G401 (cell line): ENCODE measurements at places on chromosomes 1 and 21.

DNA sequence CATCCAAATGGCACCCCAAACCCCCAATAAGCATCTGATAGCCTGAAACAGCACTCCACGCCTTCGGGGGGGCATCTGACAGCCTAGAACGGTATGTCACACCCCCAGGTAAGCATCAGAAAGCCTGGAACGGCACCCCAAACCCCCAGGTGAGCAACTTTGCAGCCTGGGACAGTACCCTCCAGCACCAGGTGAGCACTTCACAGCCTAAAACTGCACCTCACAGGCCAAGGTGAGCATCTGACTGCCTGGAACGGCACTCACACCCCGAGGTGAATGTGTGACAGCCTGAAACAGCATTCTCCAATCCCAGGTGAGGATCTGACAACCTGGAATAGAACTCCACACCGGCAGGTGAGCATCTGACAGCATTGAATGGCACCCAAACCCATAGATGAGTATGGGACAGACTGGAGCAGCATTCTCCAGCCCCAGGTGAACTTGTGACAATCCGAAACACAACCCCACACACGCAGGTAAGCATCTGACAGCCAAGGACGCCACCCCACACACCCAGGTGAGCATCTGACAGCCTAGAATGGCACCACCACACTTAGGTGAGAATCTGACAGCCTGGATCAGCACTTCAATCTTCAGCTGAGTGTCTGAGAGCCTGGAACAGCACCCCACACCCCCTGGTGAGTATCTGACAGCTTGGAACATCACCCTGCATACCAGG, 18.3 kb upstream of the MMEL1 start:
- DNase-seq: no peak

DNA sequence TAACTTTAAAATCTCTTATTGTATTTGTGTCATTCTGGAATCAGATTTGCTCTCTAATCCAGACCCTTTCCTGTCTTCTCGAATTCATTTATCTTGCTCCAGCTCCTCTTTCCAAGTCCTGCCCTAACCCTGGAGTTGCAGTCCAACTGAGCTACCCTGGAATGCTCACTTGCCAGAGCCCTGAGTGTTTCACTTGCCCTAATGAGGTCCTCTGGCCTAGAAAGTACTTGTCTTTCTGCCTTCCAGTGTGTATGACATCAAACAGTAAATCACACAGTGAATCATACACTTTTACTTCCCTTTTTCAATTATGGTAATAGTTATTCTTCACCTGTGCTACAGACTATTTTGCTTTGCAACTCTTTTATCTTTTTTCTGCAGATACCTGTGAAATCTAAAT, 96.9 kb downstream of the NEK7 start:
- DNase-seq: no peak

GRCh38 chr21:35578347-35578782, 482.0 kb downstream of the SETD4 start:
- DNase-seq: no peak

GRCh38 chr1:6918186-6918924, 133.1 kb downstream of the CAMTA1 start:
- DNase-seq: no peak

DNA sequence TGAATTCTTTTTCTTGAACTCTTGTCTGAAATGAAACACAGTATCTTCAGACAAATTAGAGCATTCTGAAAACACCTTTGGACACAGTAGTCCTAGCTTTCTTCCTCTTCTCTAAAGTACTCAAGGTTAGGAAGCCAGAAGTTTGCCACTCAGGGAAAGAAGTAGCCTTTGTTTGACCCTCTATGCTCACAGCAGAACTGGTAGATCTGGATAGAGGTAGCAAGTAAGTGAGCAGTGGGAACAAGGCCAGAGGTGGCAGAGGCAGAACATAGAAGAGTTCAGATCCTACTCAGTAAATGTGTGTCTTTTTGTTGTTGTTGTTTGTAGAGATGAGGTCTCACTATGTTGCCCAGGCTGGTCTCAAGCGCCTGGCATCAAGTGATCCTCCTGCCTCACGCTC, 7.4 kb upstream of the PIGR start:
- no peak for DNase-seq

DNA sequence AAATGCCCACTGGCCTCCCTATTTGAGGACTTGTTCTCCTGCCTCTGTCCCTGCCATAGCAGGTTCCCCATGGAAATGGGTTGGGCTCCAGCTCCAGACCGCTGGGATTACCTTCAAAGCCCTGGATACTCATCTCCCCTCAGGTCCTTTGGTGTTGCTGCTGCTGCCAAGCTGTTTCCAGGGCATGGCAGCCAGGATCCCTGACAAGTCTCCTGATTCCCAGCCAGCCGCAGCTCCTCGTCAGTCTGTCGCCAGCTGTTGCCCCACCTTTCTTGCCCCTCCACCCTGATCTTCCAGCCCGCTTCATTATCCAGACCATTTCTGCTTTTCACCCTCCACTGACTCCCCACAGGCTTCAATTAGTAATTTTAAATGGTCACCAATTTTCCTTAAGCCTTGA, 68.3 kb upstream of the KCND3 start:
- DNase-seq: no peak

GRCh38 chr1:201895913-201896807, 7.5 kb downstream of the SHISA4 start:
- DNase-seq: peak; percentile 79

GRCh38 chr1:47160716-47161115, 23.5 kb downstream of the CYP4A22 start:
- no peak for DNase-seq

GRCh38 chr1:231883382-231883781, 256.8 kb downstream of the DISC1 start:
- DNase-seq: no peak

DNA sequence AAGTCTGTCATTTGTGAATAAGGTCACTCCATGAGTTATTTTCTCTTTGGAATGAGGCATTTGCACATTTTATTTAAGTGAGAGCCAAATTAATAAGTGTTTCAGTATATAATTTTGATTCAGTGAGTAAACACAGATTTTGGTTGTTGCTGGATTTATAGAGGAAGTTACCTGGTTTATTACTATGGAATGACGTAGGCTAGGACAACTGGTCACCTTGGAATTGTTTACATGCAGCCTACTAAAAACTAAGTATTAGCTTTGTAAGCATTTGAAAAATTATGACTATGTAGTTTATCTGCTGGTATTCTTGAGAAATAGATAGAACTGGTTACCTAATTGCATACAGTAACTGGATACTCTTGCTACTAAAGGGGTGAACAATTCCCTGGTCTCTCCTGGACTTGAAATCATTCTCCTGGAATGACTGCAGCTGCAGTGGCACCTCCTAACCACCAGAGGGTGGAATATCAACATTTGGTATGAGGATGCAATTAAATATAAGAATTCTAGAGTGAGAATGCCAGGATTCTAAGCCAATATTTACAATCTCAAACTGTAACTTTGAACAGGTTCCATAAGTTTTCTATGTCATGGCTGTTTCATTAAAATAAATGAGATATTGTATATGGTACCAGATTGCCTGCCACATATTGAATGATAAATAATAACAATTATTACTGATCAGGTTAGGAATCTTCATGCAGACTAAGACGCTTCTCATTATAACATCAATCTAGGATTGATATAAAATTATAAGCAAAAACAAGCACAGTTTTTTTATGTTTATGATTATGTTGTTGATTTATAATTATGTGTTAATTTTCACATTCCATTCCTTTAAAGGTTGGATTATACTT, 3.5 kb upstream of the KRTAP27-1 start:
- DNase-seq: peak; percentile 8

- DNase-seq: no peak
Observed at GRCh38 chr21:35011681-35012080, 37.4 kb downstream of the RUNX1 start.

DNA sequence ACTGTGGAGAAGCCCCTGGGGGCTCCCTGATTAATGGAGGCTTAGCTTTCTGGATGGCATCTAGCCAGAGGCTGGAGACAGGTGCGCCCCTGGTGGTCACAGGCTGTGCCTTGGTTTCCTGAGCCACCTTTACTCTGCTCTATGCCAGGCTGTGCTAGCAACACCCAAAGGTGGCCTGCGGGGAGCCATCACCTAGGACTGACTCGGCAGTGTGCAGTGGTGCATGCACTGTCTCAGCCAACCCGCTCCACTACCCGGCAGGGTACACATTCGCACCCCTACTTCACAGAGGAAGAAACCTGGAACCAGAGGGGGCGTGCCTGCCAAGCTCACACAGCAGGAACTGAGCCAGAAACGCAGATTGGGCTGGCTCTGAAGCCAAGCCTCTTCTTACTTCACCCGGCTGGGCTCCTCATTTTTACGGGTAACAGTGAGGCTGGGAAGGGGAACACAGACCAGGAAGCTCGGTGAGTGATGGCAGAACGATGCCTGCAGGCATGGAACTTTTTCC, 24.8 kb downstream of the PCSK9 start:
- DNase-seq: peak; percentile 89

DNA sequence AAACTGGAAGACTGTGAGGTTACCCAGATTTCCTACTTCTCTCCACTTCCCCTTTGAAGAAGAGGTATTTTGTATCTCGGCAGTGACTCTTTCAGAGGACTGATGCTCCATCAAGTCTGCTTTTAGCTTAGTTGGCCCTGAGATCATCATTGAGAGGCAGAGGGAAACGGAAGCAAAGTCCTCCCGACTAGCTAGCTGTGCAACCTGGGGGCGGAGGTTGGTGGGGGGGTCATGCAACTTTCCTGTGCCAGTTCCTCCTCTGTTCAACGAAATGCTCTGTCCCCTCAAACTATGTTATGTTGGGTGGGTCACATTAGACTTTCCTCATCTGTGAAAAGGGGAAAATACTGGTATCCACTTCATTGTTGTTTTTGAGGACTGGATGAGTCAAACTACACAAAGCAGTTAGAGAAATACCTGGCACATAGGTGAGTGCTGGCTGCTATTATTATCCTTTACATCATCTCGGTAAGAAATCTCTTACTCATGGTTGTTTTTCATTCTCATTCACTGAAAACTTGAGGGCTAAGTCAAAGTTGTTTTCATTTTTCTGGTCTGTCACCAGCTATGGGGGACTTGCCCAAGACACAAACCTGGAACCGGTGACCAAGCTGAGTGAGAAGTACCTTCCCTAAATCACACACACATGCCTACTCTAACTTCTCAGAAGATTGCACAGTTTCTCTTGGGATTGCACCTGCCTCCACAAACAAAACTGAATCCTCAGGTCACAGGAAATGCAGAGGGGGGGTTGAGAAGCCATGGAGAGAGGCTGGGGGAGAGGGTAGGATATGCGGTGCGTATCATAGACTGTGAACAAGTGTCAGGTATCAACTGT, 83.3 kb downstream of the ABCA4 start:
- DNase-seq: no peak

GRCh38 chr1:224113545-224113917, 380 bp upstream of the FBXO28 start:
- DNase-seq: no peak

DNA sequence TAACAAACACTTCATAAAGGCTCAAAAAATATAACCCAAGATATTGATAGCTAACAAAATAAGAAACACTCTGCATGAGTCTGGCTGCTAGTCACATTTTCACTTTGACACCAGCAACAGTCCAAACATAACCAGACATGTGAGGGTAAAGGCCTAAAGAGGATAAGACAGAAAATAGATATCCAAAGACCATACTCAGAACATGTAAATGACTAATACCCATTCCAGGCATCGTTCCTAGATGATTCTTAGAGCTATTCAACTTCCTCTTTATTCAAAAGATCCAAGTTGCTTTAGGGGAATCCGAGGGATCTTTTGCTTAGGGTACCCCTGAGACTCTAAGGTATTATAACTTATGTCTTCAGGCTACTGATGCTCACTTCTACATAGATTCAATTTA, 5.1 kb downstream of the COL24A1 start:
- no peak for DNase-seq

DNA sequence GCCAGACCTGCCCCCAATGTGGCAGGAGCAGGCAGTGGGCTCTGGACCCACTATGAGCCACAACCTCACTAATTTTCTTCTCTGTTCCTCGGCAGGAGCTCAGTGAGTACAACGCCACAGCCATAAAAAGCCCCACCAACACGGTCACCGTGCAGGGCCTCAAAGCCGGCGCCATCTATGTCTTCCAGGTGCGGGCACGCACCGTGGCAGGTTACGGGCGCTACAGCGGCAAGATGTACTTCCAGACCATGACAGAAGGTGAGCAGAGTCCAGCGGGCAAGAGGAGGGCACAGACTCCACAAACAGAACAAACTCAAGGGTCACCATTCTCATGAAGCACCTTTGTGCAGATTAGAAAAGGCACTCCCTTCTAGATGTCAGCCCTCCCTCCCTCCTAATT, 79.9 kb downstream of the LACTBL1 start:
- no peak for DNase-seq

GRCh38 chr1:33151116-33151515, 30.7 kb downstream of the TRIM62 start:
- no peak for DNase-seq

DNA sequence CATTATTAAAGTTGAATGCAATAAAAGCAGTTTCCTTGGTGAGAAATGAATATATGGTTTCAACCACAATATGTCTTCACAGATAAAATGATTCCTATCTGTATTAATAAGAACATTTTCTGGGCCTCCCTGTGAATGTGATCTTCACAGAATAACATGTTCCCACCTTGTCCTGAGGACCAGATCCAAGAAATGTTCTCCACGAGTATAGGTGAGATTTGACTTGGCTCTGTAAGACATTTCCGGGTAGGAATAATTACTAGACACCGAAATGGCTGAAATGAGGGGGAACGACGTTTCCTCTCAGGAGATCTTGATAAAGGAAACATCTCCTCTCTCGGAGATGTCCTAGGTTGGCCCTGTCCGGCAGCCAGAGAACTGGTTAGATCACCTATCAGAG, 61.4 kb downstream of the CLIC6 start:
- no peak for DNase-seq

- no peak for DNase-seq
Observed at GRCh38 chr1:85334962-85335361, 58.5 kb upstream of the BCL10 start.

DNA sequence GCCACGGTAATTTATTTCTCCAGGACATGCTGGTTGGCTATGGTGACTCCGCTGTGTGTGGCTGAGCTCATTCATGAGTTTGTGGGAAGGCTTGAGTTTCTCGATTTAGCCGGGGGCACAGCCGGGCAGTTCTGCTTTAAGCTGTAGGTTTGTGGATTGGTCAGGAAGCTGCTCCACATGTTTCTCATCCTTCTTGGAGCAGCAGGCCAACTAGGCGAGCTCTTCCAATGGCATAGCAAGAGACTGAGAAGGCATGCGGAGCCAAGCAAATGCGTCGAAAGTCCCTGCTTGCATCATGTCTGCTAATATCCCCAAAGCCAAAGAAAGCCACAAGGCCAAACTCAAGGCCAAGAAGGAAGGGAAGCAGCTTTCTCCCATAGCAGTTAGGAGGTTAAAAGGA, 71.6 kb upstream of the GREM2 start:
- DNase-seq: no peak

- no peak for DNase-seq
Observed at GRCh38 chr1:16724718-16725438, 15.4 kb upstream of the RNU1-4 start.

- DNase-seq: peak; percentile 78
Observed at GRCh38 chr21:26964170-26964778, 2.6 kb downstream of the ADAMTS5 start.

GRCh38 chr1:81410351-81410750, 390.4 kb upstream of the ADGRL2 start:
- DNase-seq: peak; percentile 9
